Ureter (tissue), 1 donor: ENCODE measurements at places on chromosomes 16 and 17. TPM values are rescaled to one million over a fixed set of nuclear protein-coding genes. Genes with fewer than 3 reads are reported as not detected.

The CEP295NL gene
- 5.2 TPM for total RNA-seq

The C16orf92 gene
- not detected for total RNA-seq

The KRT39 gene
- not detected for total RNA-seq

The KRTAP2-3 gene
- not detected for total RNA-seq

The HS3ST3A1 gene
- total RNA-seq: not detected

The IL4R gene
- total RNA-seq: 135 TPM

The SAMD14 gene
- total RNA-seq: 5.5 TPM

The CDYL2 gene
- 34.3 TPM for total RNA-seq

The DPEP3 gene
- total RNA-seq: not detected

The ASPA gene
- total RNA-seq: 15.3 TPM

The BCO1 gene
- 0.81 TPM for total RNA-seq
